ENCODE measurements at places on chromosomes 1 and 21. TPM values are rescaled to one million over a fixed set of nuclear protein-coding genes. Genes with fewer than 3 reads are reported as not detected.

DNA sequence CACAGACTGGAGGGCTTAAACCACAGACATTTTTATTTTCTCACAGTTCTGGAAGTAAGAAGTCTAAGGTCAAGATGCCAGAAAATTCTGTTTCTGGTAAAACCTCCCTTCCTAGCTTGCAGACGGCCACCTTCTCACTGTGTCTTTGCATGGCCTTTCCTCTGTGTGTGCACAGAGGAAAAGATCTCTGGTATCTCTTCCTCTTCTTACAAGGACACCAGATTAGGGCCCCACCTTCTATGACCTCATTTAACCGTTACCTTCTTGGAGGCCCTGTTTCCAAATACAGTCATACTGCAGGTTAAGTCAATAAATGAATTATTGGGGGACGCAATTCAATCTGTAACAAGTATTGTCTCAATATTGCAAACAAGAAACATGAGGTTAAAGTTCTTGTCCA lies 63.0 kb upstream of the PRDX6 start:
- DNase-seq = no peak

DNA sequence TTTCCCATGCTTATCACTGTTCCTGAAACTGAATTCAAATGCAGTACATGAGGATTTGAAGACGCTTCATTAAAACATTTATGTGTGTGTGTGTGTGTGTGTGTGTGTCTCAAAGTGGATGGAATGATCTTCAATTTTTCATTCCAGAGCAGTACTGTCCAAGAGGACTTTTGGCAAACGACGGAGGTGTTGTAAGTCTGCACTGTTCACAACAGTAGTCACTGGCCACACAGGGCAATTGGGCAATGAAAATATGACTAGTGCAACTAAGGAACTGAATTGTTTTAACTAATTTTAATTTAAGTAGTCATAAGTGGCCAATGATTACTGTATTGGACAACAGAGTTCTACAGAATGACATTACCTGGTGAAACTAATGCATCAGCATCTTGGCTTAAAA lies 5.0 kb downstream of the TAF5L start:
- DNase-seq = no peak

DNA sequence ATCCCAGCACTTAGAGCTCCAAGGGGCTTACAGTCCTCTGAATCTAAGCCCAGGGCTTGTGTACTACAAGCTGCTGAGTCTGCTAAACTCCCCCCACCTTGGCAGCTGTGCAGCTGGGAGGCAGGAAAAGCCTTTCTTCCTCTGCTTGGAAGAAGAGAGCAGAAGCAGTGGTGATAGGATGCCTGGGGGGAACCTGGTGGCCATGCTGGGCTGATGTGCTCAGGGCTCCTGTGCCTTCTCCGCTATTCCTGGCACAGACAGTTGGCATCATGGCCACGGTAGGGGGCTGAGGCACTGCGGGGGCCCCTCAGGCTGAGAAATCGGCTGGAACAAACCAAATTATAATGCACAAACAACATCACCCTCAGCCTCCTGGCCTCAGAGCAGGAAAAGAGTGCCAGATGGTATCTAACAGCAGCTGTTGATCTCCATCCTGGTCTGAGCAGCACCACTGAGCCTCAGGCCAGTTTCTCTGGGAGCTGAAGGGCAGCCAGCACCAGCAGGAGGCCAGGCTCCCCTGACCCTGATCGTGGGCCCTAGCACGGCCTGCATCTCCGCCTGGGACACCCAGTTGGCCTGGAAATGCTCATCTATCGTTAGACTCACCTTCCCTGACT lies 35.8 kb downstream of the ECE1 start:
- no peak for DNase-seq

CD1B gene
- total RNA-seq = not detected

NTMT2 gene
- not detected for total RNA-seq

- peak; percentile 93 for DNase-seq
Observed at GRCh38 chr21:41641821-41642701, 124.8 kb downstream of the RIPK4 start.

DNA sequence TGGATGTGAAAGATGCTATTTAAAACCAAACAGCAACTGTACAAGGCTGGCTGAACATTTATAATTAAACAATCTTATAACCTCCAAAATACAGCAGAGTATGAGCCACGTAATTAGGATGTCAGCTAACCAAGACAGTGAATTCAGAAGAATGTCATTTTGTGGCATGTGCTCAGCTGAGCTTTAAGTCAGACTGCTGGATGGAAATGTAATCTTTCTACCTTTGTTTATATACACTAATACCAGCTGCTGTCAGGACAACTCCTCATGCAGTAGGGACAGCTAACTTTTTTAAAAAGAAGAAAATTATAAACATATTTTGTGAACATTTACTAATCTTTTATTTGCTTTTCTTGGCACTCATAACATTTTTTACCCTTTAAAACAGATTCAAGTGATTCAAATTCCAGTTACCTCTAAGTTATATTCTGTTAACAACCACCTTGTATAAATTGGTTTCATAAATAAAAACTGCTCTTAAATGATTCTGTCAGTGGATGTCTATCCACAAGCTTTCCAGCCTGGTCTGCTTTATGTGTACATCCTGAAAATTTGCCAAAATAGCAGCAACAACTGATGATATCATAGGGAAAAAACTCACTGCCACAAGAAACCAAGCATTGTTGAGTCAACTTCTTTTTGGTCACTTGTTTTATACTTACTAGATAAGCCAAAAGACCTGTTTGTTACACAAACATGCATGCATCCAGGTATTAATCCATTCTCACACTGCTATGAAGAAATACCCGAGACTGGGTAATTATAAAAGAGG lies 36.1 kb downstream of the DPH5 start:
- no peak for DNase-seq

DNA sequence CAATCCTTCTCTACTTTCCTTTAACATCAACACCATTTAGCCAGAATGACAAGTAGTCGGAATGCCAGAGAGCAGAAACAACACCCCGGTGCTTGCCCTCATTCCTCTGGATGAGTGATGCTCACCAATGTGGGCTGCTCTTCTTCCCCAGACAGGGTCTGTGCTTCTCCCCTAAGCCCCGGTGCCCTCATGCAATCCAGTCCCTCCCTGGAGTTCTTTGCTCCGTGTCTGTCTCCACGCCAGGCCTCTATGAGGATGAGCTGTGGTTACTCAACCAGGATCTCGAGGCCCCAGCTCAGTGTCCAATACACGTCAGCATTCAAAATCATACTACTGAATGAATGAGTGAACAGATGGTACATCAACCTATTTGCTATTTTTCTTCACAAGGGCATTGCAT lies 29.7 kb upstream of the PDE9A start:
- no peak for DNase-seq

GRCh38 chr1:150273311-150273710 lies 721 bp downstream of the C1orf54 start:
- no peak for DNase-seq

DNA sequence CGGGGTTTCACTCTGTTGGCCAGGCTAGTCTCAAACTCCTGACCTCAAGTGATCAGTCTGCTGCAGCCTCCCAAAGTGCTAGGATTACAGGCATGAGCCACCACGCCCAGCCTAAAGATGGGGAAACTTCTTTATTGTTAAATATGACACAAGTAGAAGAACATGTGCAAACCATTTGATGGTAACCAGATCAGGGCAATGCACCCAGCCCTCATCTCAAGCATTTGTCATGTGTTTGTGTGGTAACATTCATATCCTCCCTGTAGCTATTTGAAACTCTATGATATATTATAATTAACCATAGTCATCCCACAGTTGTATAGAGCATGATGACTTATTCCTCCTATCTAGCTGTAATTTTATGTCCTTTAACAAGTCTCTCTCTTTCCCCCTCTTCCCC lies 119.5 kb upstream of the TMPRSS2 start:
- no peak for DNase-seq

All from PC-9 (cell line).